ENCODE measurements at places on chromosomes 2 and 18.
A peak's percentile ranks its signal among the peaks of the same experiment; 100 is the strongest.

- no peak for DNase-seq
Measured at GRCh38 chr2:132550946-132551345, 119.1 kb downstream of the LYPD1 start.

DNA sequence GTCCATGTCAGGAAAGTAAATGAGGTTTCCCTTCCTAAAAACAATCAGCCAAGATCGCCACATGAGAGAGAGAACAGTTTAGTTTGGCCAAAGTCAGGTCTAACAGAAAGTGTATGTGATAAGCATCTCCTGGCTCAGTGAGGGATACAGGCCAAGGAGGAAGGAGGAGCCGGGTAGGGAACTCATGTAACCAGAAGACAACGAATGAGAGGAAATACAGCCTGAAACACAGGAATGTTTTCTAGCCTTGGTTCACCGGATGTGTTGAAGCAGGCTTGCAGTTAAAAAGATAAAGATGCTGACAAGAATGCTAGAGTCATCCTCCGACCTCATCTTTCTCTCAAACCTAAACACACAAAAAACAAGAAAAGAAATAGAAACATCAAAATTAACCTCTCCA, 283.9 kb upstream of the SIX2 start:
- no peak for DNase-seq

DNA sequence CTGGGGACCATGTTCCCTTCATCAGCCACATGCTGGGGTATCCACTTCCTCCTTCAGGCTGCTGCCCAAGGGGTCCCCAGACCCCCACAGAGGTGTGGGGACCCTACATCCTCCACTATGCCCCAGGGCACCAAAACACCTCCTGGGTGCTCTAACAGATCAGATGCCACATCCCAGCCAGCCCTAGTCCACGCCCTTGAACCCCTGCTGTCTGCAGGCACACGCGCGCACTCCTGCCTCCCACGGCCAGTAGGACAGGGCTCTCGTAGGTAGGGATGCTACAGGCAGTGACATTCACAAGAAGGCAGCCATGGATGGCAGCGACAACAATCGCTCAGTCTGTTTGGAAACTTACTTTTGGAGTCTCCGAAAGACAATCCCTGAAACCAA, 3.0 kb upstream of the GPC1 start:
- DNase-seq, result no peak

DNA sequence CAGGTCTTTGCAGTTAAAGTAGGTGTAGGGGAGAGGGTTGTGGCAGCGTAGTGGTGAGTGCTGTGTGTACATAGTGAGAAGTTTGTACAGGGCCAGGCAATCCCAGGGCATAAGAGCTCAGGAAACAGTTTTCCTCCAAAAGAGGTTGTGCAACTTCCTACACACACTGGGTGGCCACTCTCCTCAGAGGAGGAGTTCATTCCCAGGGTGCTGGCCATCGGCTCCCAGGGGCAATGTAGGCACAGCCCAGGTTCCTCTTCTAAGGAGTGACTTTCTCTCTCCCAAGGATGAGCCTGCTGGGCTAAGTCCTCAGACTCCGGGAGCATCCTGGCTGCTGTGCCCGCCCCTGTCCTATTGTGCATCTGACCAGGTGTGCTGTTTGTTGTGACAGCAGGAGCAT, 3.0 kb downstream of the ACOXL start:
- DNase-seq, result no peak

DNA sequence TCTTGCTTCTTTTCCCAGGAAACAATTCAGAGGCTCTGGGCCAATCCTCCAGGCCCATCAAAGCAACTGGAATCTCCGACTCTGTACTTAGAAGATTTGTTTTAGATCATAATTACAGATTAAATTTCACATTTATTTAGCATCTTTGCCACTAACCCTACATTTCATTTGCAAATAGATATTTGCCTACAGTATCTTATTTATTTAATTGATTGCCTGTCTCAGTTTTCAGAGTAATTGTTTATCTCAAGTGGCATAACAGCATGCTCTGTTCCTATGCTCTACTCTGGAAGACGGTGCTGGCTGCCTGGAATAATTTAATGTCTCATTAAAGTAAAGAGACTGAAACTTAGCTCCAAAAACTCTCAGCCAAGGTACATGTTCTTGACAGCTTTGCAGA, 213.4 kb downstream of the HNMT start:
- no peak for DNase-seq

DNA sequence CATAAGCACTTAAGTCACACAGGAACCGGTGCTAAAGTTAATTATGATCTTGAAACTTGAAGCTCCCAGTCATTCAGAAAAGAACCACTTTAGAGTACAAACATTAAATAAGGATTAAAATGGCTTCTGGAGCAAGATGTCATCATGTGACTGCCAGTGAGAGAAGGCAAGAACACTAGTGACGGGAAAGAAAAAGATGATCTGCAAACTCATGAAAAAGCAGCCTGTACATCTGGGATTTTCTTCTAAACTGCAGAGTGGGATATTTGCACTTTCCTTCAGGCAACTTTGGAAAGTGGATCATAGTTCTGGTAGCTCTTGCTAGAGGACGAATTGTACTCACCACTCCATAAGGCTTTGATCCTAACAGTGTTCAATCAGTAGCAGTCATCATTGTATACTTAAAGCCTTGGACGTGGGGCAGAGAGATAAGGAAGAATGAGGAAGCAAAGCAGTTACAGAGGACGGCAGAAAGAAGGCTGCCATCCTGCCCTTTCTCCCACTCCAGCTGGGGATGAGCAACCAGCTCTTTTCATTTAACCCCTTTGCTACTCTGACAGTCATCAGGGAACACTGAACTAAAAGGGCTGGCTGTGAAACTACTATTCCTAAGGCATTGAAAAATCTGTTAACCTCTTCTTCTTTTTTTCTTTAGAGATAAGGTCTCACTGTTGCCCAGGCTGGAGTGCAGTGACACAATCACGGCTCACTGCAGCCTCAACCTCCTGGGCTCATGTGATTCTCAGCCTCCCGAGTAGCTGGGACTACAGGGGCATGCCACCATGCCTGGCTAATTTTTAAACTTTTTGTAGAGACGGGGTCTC, 18.1 kb downstream of the ABHD3 start:
- no peak for DNase-seq

DNA sequence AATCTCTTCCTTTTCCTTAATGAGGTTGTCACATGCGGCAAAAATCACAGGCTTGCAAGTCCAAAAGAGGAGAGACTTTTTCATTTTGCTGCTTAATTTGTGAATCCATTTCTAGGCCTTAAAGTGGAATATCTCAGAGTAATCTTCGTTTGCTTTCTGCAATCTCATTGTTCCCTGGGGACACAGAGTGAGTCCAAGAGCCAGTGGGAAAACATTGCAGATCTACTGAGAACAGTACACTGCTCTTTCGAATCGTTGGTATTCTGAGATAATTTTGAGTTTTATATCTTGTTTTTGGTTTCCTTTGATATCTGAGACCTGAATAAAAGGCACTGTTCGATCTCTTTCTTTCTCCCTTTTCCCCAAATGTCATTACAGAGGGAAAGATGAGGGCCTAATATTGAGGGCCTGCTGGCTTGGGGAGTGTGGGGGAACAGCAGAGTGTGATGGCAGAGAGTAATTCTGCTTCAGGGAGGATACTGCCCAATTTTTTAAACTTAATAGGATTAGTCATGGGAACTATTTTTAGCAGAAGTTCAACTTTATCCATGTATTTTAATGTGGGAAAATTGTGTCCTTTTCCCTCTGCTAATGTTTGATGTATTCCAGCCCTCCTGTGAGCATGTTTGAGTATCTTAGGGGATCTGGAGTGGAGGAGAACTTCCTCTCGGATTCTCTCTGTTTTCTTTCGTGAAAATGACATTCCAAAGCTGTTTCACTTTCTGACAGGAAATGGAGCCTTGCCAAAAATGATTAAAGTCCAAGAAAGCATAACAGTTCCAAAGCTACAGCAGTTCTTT, 418.2 kb upstream of the ZEB2 start:
- DNase-seq, result no peak

- no peak for DNase-seq
Measured at GRCh38 chr2:192655916-192656315, 461.2 kb upstream of the TMEFF2 start.

GRCh38 chr2:202201220-202202160, 36.9 kb downstream of the SUMO1 start:
- no peak for DNase-seq

- DNase-seq, result no peak
Measured at GRCh38 chr18:59624369-59624765, 72.9 kb downstream of the CCBE1 start.

DNA sequence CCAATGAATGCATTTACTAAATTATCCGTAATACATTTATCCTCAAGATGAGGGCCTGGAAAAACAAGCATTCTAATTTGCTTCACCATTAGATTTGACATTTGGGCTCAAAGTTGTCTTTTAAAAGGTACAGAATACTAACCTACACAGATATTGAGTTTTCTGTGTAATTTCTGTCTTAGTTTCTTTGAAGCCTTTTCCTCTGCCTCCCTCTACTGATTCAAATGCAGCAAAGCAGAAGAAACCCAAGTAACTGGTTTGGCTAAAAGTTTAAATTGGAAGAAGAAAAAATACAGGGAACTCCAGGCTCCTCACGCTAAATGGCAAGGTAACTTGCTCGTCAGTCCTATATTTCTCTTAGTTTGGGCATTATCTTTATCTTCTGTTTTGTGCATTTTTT, 53.3 kb upstream of the SLC5A7 start:
- no peak for DNase-seq

GRCh38 chr2:51212374-51212773, 180.4 kb upstream of the NRXN1 start:
- no peak for DNase-seq

- DNase-seq, result peak; percentile 42
Measured at GRCh38 chr18:79393181-79393634, 2.5 kb upstream of the NFATC1 start.
